ENCODE measurements at places on chromosomes 16 and 17. TPM values are rescaled to one million over a fixed set of nuclear protein-coding genes. Genes with fewer than 3 reads are reported as not detected.

- H3K4me3 ChIP-seq = no peak overlapping the region
- no peaks in the 10 kb centered on the region for H3K36me3 ChIP-seq
Observed at GRCh38 chr17:45942284-45942683, 47.9 kb downstream of the MAPT start.

- peaks cover 10% of the 10 kb centered on the region for H3K4me1 ChIP-seq
- H3K27me3 ChIP-seq = no peaks in the 10 kb centered on the region
- H3K4me3 ChIP-seq = peak overlapping the region; percentile 79
- H3K36me3 ChIP-seq = peaks cover 44% of the 10 kb centered on the region
- H3K27ac ChIP-seq = peak overlapping the region; percentile 95
Observed at GRCh38 chr16:1614456-1615102, 2.4 kb downstream of the CRAMP1 start.

- DNase-seq = peak; percentile 99
- no peaks in the 10 kb centered on the region for H3K27me3 ChIP-seq
- peak overlapping the region; percentile 17 for H3K4me3 ChIP-seq
- H3K27ac ChIP-seq = peak overlapping the region; percentile 93
- peaks cover 25% of the 10 kb centered on the region for H3K4me1 ChIP-seq
- no peaks in the 10 kb centered on the region for H3K36me3 ChIP-seq
Observed at GRCh38 chr16:87789437-87790291, 23.9 kb upstream of the KLHDC4 start.

DNA sequence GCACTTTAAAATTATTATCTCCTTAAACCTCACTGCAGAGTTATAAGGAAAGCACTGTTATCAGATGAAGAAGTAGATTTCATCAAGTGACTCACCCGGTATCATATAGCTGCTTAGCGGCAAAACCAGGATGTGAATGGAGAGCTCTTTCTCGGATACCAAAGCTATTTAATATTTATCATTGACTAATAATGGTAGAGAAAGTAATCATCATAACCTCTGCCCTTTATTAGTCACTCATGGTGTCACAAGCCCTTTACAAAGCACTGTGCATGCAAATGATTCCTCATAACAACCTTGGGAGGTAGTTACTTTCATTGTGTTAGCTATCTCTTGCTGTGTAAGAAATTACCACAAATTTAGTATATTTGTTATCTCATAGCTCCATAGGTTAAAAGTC is 592.9 kb downstream of the MAF start:
- H3K4me3 ChIP-seq = no peak overlapping the region
- no peaks in the 10 kb centered on the region for H3K4me1 ChIP-seq
- DNase-seq = no peak
- H3K27ac ChIP-seq = no peak overlapping the region

DNA sequence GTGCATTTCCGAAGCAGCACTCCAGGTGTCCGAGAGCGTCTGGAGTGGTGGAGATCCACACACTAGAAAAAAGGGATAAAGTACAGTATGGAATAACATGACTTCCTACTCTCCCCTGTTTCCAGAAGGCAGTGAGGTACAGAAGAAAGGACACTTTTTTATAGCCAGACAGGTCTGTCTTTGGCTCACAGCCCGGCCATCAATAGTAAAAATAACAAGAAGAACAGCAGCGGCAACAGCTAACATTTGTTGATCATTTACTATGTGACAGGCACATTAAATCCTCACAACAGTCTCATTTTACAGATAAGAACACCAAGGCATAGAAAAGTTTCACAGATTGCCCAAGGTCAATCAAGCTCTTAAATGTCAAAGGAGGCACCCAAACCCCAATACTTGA is 16.2 kb downstream of the DYNLRB2 start:
- H3K27me3 ChIP-seq = no peaks in the 10 kb centered on the region
- no peak overlapping the region for H3K4me3 ChIP-seq
- H3K27ac ChIP-seq = no peak overlapping the region
- H3K4me1 ChIP-seq = no peaks in the 10 kb centered on the region
- no peak for DNase-seq
- no peaks in the 10 kb centered on the region for H3K36me3 ChIP-seq

GRCh38 chr17:61425682-61426481 is 26.2 kb downstream of the TBX2 start:
- no peak overlapping the region for H3K4me3 ChIP-seq
- peak; percentile 40 for DNase-seq
- no peak overlapping the region for H3K27ac ChIP-seq
- peaks cover 20% of the 10 kb centered on the region for H3K27me3 ChIP-seq

- no peaks in the 10 kb centered on the region for H3K27me3 ChIP-seq
- H3K27ac ChIP-seq = no peak overlapping the region
- DNase-seq = no peak
Observed at GRCh38 chr17:17852930-17853329, 16.1 kb upstream of the SREBF1 start.

FMNL1 gene
- 35.8 TPM for total RNA-seq

JPH3 gene
- total RNA-seq = not detected
